ENCODE measurements at places on chromosomes 2 and 18.

DNA sequence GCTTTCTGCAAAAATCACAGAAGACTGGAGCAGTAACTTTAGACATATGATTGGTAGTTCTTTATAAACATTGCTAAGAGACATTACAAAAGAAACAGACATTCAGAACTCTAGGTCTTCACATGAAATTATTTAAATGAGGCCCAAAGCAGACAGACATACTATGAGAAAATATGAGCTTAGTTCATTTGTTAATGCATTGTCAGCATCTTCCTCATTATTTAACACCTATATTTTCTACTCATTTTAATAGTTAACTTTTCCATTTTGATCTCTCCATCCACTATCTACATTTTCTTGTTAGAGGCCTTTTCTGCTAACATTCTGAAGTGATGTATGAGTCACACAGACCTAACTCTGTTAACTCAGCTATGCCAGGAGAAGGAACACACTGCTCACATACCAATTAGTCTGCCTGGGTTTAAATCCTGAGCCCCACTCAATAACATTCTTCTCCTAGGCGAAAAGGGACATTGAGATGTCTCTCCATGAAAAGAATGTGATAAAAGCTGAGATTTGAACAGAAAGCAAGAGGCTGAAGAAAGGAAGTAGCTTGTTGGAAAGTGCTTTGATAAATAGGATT lies 400.3 kb upstream of the PKDCC start:
- no peak for DNase-seq

- peak; percentile 74 for DNase-seq
These were observed 105.6 kb downstream of the MAP4K4 start for GRCh38 chr2:101803128-101803527.

DNA sequence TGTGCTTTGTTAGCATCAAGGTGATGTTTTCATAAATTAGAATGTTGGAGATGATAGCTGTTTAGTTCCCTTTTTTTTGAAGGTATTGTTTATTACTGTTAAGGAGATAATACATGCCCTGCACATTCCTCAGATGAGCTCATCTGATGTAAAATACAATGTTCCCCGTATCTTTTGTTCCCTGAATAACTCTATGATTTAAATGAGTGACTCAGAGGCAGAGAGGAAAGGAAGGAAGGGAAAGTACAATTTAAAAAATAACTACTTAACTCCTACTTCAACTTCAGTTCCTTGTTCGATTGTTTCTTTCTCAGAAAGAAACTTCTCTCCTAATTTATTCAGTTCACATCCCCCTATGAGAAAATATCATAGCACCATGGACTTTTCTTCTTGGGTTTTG lies 208.7 kb downstream of the KCNE4 start:
- DNase-seq, result peak; percentile 19

- DNase-seq, result no peak
These were observed 114.4 kb upstream of the TMEM200C start for GRCh38 chr18:6009756-6010155.

- DNase-seq, result no peak
These were observed 83.2 kb downstream of the TANC1 start for GRCh38 chr2:159051661-159052060.

DNA sequence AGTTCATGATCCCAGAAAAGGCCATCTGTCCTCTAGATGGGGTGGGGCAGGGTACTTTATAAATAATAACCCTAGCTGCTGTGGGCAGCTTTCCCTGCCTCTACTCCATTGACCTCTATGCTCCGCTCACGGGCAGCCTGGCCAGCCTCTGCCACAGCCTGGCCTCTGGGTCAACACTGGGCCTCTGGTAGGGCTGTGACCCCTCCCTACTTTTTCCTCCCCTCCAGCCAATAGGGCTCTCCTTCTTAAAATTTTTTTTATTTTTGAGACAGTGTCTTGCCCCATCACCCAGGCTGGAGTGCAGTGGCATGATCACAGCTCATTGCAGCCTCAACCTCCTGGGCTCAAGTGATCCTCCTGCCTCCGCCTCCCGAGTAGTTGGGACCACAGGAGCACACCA lies 4.1 kb upstream of the GAREM2 start:
- DNase-seq, result no peak

- DNase-seq, result peak; percentile 92
These were observed 61.7 kb downstream of the MAP4K4 start for GRCh38 chr2:101759162-101759561.

- DNase-seq, result peak; percentile 21
These were observed 10.2 kb downstream of the TMEM247 start for GRCh38 chr2:46489423-46490174.

- DNase-seq, result no peak
These were observed 447.9 kb upstream of the DSEL start for GRCh38 chr18:67964462-67964861.

GRCh38 chr2:111900859-111901258 lies 2.5 kb downstream of the MERTK start:
- DNase-seq, result no peak

DNA sequence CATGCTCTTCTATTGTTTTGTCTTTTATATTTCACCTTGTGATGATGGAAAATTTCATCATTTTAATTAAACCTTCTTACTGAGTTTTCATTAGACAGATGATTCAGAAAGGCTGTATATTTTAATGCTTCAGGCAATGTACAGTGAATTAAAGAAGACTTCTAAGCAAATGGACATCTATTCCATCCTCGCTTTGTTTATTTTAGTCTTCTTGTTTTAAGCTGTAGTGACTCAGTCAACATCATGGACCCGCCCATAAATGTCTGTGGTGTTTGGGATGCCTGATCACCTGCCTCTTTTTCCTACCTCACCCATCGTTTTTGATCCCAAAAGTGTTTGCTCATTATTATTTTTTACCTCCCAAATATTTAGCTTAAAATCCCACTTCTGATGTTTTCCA lies 43.1 kb downstream of the KYNU start:
- no peak for DNase-seq

DNA sequence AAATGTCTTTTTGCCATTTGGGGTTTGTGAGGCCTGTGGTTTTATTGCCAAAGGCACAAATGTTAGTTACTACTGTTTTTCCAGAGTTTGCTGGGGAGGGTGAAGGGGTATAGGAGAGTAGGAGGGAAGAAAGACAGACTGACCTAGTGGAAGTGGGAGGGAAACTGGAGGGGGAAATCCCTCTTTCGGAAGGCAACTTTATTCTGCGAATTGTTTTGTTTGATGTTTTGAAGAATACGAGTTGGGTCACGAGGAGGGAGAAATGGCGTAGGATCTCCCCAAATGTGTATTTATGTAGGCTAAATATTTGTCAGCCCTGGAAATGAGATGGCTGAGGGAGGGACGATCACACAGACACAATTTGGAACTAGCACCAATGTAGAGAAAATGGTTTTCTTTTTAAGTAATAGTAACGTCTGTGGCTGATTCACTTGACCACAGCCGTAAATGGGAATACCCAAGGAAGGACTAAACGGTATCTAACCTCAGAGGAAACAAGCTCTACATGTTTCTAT lies 172.3 kb downstream of the ICOS start:
- DNase-seq, result no peak

GRCh38 chr2:9970200-9971044 lies 18.9 kb downstream of the GRHL1 start:
- DNase-seq, result no peak

GRCh38 chr2:166375736-166376487 lies at the start of gene SCN9A:
TSS of gene SCN9A (minus strand) at chr2:166375944. CDS start at chr2:166311756, 64,188 bp downstream.
- DNase-seq, result peak; percentile 77

DNA sequence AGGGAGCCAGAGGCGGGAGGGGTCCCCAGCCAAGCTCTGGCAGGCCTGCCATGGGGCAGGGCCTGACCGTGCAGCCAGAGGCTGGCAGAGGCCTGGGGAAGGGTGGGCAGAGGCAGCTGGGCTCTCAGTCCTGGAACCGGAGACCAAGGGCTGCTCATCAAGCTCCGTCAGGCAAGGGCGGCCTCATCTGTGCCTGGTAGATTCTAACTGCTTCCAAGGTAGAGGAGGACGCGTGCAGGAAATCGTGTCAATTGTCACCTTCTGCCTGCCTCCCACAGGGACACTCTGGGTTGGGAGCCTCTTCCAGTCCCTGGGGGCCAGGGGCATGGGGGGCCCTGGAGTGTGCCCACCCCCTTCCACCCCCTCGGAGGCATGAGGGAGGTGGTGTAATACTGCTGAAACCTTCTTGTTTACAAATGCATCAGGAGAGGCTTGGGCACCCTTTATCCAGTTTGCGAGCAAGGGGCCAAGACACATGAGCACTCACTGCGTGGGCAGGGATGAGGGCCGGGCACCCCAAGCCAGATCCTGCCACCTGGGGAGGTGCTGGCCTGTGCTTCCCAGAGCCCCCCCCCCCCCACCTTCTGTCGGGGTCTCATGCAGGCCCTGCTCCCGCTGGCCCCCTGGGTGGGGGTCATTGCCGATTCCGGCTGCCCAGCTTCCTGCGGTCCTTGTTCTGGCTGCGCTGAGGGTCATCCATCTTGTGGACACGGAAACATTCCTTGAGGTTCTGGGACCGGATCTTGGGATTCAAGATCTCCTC lies 9.0 kb downstream of the SNORC start:
- DNase-seq, result no peak

DNA sequence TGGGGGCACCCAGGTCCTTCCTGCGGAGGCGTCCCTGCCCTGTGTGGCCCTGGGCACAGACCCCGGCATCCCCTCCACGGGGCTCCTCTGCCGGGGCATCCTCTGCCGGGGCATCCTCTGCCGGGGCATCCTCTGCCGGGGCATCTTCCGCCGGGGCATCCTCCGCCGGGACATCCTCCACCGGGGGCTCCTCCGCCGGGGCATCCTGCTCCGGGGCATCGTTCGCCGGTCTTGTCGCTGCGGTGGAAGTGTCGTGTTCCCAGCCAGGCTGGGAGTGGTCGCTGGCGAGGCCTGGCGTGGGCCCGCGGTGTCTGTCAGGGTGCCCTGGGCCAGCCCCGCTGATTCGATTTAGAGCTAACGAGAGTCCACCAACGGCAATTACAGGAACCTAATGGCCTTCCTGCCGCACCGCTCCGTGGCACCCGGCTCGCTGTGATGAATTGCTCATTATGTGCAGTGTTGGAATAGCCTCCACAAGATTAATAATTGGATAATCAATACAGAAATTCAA lies 115.1 kb downstream of the NFATC1 start:
- no peak for DNase-seq

- DNase-seq, result no peak
These were observed 15.0 kb downstream of the RTTN start for GRCh38 chr18:70190529-70190928.

- DNase-seq, result no peak
These were observed 107.3 kb downstream of the SH3BP4 start for GRCh38 chr2:235059161-235059560.

GRCh38 chr18:56460581-56460980 lies 177.8 kb downstream of the TXNL1 start:
- DNase-seq, result no peak

- no peak for DNase-seq
These were observed 9.9 kb upstream of the NPC1 start for GRCh38 chr18:23596183-23596582.

GRCh38 chr2:28647682-28648081 lies 103.9 kb upstream of the PPP1CB start:
- no peak for DNase-seq

- DNase-seq, result peak; percentile 68
These were observed 919 bp upstream of the PCBP1 start for GRCh38 chr2:70086278-70086837.

DNA sequence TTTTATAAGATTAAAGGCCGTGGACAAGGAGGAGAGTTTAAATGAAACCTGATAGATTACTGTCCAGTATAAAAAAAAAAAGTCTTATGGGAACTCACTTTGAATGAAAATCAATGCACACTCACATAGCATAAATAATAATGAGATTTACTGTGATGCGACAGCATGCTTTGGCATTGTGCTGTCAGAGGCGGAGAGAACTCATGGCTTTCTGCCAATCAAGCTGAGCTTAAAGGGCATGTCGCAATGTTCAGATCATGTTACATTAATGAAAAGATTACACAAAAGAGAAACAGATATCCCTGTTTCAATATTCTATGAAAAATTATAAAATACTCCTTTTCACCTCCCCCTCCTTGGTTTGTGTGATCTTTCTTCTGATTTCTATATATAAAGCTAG lies 310.8 kb downstream of the ERBB4 start:
- DNase-seq, result peak; percentile 6

DNA sequence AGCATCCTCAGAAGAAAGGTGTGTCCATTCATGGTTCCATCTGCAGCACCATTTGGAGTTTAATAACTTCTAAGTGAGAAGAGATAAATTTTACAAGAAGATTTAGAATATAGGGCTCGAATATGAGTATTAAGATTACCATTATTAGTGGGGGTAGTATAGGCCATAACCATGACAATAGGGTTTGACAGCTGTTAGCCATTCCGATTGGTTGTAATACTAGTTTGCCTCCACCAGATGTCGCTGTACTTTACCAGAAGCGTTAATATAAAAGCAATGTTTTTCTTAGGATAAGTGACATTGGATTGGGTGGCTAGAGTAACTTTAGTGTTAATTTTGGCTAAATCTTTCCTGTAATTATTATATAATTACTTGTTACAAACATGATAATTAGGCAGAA lies 107.5 kb upstream of the SRD5A2 start:
- DNase-seq, result no peak

DNA sequence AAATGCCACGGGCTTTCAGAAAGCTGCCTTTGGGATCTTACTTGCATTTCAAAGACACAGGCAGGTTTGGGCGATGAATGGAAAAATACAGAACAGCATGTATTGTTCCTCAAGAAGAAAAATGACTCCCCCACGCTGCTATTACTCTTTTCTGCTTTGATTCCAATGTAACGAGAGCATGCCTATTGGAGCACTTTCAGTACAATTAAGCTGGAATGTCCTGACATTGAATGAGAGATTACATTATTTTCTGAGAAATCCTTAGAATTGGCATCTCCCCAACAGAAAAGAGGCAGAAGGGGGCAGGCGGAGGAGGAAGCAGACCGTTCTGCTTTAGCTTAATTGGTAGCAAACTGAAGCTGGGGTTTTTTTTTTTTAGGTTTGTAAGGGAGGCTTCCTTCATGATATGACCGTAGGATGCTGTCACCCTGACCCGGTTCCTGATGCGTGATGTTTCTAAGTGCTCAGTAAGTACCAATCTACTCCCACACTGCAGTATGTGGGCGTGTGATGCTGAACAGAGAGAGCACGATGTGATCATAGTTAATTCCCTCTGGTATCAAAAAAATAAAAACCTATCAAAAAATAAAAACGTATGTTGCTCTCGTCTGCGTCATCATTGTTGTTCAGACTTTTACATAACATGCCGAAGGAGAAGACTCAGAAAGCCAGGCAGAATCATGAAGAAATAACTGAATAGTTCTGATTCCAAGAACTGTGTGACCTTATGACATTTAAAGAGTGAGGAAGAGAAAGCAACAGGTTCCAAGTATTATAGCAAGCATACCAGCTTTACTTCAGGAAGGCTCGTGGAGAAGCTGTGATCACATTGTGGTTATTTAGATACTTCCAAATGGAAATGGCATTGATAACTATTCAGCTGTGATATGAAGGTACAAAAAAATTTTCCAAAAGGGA lies 40.5 kb downstream of the LONRF2 start:
- no peak for DNase-seq

- peak; percentile 59 for DNase-seq
These were observed 97.3 kb downstream of the MMADHC start for GRCh38 chr2:149490296-149490695.

GRCh38 chr18:62164855-62165487 lies 21.9 kb downstream of the PIGN start:
- DNase-seq, result no peak

GRCh38 chr2:208118918-208119317 lies 5.4 kb downstream of the CRYGD start:
- DNase-seq, result no peak
